ENCODE measurements at places on chromosomes 5 and 9.

DNA sequence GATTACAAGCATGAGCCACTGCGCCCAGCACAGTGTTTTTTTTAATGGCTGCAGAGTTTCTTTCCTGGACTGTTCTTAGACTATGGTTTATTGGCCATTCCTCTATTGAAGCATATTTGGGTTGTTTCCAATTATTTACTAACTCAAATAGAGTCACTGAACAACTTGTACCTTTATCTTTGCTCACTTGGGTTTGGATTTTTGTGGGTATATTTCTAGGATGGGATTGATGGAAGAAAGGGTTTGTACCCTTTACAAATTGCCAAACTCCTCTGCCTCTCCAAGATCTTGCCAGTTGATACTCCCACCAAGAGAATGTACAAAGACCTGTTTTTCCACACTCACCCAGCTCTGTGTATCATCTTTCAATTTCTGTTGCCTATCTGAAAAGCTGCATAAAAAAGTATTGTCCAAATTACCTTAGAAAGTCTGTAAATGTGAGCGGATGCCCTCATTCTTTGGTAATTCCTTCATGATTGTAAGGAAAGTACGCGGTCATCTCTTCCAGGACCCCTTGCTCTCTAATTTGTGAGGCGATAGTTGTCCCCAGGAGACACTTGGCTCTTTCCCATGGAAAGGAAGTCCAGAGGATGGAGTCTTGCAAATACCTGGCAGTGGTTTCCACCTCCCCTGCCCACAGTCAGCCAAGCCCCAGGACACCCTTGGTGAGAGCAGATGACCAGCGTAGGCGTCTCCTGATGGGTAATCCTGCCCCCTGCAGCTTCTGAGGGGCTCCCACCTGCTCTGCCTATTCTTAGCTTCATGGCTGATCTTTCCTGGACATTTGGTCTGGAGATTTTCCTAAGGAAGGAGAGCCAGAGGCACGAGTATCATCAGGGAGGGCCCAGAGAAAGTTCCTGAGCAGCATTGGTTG lies 33.0 kb downstream of the ARHGEF37 start:
- no peak for DNase-seq

DNA sequence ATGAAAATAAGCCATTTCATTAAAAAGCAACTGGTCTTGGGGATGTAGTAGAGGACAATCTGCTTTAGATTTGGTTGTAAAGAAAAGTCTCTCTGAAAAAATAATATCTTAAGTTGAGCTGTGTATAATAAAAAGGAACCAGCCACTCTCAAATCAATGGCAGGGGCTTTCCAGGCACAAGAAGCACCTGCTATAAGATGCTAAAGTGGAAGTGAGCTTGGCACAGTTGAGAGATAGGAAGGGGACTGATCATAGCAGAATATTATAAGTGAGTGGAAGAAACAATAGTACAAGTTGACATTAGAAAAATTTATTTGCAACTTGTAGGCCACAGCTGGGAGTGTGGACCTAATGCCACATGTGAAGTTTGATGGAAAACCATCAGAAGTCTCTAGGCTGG lies 28.1 kb upstream of the SPINK5 start:
- no peak for DNase-seq

DNA sequence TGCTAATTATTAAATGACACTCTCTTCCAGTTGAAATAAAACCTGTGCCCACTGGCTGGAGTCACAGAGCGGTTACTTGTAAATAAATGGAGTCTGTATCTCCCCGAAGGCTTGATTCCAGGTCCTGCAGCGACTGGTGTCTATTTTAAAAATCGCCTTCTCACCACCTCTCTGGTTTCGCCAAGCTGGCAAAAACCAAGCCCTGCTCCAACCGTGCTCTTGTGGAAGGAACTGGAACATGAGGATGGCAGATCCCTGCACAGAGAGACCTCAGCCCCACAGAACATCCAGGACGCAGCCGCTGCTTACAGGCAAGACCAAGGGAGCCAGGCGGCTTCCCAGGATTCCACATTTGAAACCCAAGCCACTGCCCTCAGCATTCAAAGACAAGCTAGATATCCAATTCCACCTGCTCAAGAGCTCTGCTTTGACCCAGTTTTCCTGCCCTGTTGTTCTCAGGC lies 15.0 kb downstream of the SEMA4D start:
- DNase-seq = no peak

DNA sequence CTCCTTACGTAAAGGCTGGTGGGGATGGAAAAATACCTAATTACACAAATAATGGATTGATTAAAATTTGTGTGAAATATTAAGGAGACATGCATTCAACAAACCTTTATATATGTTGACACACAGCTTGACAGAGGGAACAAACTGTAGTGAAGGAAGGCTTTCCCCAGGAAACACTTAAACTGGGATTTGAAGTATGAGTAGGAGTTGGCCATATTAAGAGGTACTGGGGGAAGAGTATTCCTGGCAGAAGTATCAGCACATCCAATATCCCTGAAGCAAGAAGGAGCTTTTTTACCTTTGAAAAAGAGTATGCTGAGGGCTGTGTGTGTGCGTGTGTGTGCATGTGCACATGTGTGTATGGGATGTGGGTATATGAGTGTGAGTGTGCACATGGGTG lies 111.1 kb downstream of the PSD2 start:
- no peak for DNase-seq

DNA sequence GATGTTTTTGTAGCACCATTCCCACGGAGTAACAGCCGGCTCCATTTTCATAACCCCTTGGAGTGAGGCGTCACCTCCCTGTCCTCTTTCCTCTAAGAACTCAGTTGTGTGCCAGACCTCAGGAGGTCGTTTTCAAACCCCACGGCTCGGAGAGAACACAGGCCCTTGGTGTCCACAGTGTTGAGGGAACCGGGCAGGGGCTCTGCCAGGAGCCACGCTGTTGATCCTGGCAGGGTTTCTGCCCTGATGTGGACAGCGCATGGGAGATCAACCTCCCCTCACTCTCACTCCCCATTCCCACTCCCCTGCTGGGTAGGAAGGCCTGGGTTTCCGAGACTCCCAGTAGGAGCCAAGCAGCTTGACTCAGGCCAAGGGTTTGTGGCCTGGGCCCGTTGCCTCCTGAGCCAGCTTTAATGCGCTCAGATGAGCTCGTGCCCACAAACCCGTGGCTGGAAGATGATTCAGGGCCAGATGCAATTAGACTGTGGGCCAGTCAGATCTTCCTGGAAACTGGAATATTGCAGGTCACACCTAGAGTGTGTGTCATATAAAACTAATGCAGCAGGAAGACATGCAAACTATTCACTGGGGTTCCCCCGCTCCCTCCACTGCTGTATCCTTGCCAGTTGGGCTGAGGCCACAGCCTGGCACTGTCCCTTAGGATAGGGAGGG lies 133.4 kb downstream of the SLC12A2 start:
- DNase-seq = peak; percentile 31
